ENCODE measurements at places on chromosomes 1 and 21.

DNA sequence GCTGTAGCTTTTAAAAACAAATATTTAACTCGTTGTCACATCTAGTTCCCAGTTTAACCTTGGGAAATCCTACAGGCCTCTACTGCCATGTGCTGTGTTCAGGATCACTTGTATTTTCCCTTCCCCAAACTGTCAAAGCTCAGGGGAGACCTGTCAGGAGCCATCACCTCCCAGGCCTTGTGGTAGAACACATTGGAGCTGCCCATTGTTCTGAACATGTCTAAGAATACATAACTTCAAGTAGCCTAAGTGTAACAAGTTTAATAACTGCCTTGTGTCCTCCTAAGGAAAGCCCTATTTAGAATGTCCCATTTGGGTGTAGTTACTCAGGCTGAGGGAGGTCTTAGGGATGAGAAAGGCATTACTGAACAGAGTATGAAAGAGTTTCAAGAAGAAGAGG is 28.6 kb upstream of the PIGC start:
- DNase-seq, result no peak

DNA sequence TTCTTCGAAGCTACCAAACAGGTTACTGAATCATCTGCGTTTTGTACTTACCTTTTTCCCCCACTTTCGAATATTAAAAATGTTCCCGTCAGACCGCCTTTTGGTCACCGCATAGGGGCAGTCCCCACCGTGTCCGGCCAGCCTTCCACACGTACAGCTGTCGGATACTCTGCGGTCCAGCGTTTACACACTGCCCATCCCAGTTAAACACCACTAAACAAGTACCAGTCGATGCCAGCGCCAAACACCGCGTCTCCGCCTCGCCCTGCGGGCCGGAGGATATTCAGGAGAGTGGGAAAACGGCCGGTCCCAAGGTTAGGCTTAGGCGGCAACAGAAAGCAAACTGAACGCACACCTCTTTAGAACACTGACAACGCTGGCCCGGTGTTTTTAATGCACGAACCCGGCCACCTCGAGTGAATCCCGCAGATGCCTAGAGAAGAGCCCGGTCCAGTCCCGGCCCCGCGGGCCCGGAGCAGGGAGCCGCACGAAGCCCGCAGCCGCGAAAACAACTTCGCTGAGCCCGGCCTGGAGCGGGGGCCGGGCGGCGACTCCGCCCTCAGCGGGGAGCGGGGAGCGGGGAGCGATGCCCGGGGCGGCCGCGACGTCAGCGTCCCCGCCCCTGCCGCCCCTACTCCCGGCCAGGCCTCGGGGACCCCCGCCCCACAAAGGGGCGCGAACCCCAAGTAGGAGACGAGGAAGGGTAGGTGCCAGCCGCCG is 730 bp upstream of the PHF13 start:
- no peak for DNase-seq

GRCh38 chr1:117466761-117467160 is 99.5 kb downstream of the MAN1A2 start:
- no peak for DNase-seq

- no peak for DNase-seq
These were observed 19.8 kb downstream of the OLFML2B start for GRCh38 chr1:162003830-162004215.

DNA sequence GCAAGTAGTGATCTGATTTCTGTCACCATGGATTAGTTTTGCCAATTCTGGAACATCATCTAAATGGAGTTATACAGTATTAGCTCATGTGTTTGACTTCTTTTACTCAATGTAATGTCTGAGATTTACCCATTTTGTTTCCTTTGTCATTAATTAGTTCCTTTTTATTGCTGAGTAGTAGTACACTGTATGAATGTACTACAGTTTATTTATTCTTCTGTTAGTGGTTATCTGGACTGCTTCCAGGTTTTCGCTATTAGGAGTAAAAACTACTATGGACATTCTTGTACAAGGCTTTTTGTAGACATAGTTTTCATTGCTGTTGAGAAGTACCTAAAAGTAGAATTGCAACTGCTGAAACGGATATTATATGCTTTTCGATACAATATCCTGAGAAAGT is 14.1 kb downstream of the SUCO start:
- DNase-seq, result no peak

DNA sequence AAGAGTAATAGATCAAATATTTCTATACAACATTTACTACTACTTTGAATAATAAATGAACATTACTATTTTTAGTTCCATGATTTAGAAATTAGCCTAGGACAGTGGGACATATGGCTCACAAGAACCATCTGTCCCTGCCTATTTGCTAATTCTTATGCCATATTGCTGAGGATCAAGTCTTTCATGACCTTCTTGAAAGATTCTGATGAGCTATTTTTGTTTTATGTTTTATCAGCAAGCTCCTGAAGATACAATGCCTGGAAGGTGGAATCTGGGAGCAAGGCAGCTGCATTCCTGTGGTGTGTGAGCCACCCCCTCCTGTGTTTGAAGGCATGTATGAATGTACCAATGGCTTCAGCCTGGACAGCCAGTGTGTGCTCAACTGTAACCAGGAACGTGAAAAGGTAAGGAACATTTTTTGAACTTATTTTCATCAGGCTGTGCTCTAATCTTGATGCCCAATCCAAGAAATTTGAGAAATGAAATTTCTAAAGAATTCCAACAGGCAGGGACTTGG is 326.7 kb downstream of the PAPPA2 start:
- DNase-seq, result no peak

DNA sequence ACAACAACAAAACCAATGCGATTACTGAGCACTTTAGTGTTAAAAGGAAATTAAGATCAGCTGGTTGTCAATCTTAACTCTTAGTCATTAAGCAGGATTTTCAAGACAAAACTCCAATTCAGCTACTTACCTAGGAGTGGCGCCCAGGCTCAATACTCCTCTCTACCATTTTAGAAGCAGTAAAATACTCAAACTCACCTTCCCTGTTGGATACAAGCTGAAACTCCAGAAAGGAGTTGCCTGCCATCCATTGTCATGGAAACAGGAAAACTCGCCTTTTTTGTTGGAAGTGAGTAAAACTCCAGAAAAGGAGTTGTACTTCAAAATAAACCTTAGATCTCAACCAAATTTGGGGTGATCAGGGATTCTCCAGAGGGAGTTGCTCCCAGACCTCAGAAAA is 127.0 kb upstream of the F3 start:
- DNase-seq, result no peak

DNA sequence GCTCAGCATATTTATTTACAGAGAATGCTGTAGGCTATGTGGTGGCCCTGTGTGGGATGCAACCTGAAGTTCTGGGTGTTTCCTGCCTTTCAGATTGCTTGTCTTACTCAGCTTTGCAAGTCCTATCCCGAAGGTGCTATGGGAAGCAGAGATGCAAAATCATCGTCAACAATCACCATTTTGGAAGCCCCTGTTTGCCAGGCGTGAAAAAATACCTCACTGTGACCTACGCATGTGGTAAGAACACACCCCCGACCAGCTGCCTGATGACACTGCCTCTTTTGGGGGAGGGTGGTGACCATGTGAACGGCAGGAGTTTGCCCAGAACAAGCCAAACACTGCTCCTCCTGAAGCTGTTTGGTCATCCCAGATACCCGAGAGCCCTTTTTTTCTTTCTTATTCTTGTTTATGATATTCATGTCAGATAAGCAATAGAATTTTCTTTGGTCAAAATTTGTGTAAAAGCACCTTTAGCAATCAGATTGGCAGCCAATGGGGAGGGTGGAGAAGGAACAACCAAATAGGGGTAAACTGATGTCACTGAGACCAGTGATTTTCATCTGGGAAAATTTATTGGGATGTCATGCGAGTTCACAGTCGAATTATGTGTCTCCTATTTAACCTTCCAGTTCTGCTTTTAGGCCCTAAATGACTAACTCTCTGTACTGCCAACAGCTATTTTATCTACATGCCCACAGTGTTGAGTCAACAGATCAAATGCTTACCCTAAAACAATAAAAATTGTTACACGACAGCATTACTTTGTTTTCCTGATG is 82.6 kb downstream of the EVA1C start:
- DNase-seq, result no peak

DNA sequence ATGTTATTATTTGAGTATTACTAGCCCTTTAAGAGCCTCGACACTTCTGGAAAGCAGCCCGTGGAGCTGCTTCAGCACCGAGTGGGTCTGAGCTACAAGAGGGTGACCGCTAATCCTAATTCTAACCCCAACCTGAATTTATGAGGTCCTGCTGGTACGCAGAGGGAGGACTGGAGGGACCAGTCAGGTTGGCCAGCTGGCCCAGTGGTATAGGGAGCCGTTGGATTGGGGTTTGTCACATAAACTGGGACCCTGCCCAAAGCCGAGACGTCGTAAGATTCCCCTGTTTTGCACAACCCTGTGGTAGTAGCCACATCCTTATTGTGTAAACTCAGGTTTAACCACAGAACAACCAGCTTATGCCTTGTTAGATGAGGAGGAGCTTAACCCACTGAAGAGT is 60.8 kb upstream of the F3 start:
- no peak for DNase-seq

- no peak for DNase-seq
These were observed 6.0 kb downstream of the FTCD start for GRCh38 chr21:46149205-46149901.

GRCh38 chr1:8851060-8851459 is 27.4 kb downstream of the ENO1 start:
- no peak for DNase-seq

DNA sequence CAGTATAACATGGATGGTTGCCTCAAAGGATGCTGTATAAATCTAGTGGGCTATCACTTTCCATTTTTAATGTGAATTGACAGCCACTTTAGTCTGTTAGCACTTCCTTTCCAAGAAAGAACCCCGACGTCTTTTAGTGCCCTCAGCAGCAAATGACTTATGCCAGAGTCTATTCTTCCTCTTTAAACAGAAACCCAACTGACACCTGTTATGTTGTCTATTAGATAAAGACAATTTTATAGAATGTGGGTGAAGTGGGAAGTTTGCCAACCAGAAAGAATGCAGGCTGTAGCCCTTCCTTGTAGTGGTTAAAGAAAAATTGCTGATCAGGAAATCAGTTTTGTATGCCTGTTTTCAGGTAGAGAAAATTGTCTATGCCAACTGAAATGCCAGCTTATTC is 344.9 kb downstream of the ZNF326 start:
- DNase-seq, result no peak

- no peak for DNase-seq
These were observed 19.5 kb upstream of the CREG1 start for GRCh38 chr1:167573035-167573434.

GRCh38 chr1:156599811-156600210 is 1.5 kb downstream of the GPATCH4 start:
- no peak for DNase-seq

- DNase-seq, result no peak
These were observed 26.4 kb upstream of the KAZN start for GRCh38 chr1:14571810-14572767.

- DNase-seq, result peak; percentile 69
These were observed 3.0 kb downstream of the TRIM46 start for GRCh38 chr1:155176544-155177071.

DNA sequence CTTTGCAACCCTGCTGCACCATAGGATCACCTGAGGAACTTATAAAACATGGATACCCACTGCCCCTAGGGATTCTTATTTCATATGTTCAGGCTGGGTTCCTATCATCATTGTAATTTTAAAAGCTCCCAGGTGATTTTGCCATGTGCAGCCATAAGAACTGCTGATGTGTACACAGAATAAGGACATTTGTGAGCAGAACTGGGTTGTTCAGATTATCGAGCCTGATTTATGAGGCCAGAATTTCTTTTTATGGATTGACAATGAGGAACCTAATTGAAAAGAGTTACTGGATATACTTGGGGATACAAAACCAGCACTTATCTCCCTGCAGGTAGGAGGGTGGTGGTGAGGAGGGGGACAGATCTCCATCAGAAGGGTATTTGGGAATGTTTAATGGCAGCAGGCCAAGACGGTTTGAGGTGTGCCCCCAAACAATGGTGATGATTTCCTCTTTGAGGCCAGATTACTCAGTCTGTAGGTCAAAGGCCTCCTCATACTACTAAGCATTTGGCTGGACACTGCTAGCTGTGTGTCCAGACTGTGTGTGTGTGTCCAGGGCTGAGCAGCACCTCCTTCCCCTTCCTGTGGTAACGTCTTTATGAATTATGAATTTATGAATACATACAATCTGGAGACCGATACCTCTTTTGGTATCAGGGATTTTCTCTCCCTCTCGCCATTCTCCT is 18.9 kb downstream of the NOS1AP start:
- DNase-seq, result no peak

GRCh38 chr1:25079048-25079447 is 149.0 kb upstream of the RUNX3 start:
- DNase-seq, result no peak

DNA sequence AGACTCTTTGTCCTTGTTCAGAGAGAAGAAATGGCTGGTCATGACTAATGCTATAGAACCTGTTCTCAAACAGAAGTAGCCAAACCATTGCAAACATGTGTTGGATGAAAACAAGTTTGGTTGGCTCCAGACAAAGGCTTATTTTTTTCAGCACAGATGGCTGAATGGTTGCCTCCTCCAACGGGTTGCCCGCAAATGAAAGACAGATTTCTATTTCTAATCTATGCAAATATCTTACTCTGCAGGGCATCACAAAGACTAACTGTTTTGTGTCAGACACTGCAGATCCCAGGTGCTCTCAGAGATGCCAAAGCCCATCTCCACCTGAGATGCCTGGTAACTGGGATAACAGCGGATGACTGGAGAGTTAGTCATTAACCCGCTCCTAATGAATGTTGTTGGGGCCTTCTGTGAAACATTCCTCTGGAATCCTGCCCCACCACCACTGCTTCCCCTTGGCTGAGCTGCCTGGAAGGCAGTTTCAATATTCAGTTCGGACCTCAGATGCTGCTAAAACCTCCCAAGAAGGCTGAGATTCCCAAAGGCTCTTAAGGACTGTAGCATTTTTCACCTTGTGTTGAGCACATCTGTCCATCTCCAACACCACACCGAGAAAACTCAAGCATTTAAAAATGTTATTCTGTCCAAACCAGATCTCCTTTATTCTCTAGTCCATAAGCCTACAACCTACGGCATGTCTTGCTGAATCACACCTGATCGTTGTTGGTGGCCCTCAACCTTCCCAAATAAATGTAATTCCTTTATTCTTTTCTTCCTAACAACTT is 104.4 kb downstream of the PTPN14 start:
- no peak for DNase-seq

GRCh38 chr21:34877485-34878128 is 171.5 kb downstream of the RUNX1 start:
- DNase-seq, result no peak

GRCh38 chr1:89547563-89548116 is 23.0 kb downstream of the LRRC8B start:
- DNase-seq, result no peak

GRCh38 chr21:17610911-17611310 is 1.8 kb downstream of the BTG3 start:
- no peak for DNase-seq

DNA sequence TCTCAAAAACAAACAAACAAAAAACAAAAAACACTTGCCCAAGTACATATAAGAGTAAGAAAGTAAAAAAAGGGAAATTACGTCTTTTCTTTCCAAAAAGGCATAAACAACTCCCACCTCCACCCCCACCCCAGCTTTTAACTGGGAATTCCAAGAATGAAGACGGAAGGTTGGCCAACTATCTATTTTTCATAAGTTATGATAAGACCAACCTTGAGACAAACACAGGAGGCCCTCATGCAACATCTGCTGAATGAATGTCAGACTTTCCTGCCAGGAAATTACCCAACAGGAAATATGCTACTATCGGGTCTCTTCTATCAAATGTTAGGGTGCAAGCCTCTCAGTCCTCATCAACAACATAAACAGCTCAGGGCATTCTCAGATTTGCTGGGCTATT is 1.9 kb downstream of the BSDC1 start:
- no peak for DNase-seq
